ENCODE measurements at places on chromosomes 13 and 19.

- H3K27ac ChIP-seq: no peak overlapping the region
- no peaks in the 10 kb centered on the region for H3K27me3 ChIP-seq
- no peaks in the 10 kb centered on the region for H3K4me1 ChIP-seq
- H3K36me3 ChIP-seq: no peaks in the 10 kb centered on the region
- no peak for DNase-seq
- H3K4me3 ChIP-seq: no peak overlapping the region
These were observed 289.5 kb upstream of the MAB21L1 start for GRCh38 chr13:35765941-35766340.

DNA sequence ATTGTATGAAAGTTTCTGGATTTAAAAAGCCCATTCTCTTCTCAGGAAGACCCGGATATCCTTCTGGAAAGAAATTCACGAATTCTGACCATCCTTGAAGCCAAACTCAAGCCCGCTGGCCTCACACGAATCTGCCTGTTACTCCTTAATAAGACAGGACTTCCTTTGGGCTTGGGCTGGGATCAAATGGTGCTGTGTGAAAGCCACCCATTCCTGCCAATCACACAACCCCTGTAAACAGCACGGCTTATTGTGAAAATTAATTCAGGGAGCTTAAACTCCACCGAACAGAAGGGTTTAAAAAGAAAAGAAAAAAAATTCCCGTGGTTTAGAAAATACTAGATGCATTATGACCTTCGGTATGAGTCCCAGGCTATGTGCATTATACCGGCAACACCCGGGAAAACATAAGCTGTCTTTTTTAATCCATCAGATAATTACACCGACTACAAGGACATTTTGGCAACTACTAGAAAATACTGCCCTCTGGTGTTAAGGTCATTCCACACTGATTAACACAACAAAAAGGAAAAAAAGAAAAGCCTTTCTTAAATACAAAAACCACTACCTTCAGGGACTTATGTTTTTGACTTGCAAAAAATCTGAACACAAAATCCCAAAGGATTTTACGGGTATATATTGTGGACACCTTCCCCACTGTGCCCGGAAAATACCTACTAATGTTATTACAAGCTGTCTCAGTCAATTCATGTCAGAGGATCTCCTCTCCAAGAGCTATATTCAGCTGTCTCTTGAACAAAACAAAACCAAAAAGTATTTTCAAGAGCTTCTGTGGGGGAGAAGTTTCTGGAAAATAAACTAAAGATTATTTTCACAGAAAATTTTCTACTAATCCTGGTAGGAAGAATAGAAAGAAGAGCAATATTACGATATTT, 76.0 kb upstream of the LSM14A start:
- peak; percentile 46 for DNase-seq
- no peaks in the 10 kb centered on the region for H3K36me3 ChIP-seq
- no peaks in the 10 kb centered on the region for H3K4me1 ChIP-seq
- H3K27ac ChIP-seq: no peak overlapping the region

DNA sequence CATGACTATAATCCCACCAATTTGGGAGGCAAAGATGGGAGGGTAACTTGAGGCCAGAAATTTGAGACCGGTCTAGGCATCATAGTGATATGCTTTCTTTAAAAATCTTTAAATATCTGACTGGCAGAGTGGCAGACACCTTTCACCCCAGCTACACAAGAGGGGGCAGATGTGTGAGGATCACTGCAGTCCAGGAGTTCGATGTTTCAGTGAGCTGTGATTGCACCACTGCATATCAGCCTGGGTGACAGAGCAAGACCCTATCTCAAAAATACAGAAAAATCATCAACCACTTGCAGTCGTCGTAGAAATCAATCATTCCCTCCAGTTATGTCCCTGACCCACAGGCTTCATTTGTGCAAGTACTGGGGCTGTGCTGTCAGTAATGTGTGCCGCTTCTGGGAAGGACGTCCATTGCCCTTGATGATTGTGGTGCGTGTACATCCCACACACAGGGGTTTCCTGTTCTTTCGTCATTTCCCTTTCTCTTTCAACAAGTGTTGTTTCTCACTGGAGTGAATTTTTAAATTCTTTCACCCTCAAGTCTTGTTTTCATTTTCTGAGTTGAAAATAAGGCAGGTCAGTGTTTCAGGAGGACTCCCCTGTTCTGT, 1.4 kb downstream of the LGALS14 start:
- no peaks in the 10 kb centered on the region for H3K36me3 ChIP-seq
- no peak overlapping the region for H3K27ac ChIP-seq
- no peak for DNase-seq

GRCh38 chr19:13848798-13849676, 27.9 kb upstream of the NANOS3 start:
- no peaks in the 10 kb centered on the region for H3K27me3 ChIP-seq
- DNase-seq: peak; percentile 30
- H3K36me3 ChIP-seq: no peaks in the 10 kb centered on the region
- H3K4me1 ChIP-seq: peaks cover 7% of the 10 kb centered on the region
- no peak overlapping the region for H3K4me3 ChIP-seq

DNA sequence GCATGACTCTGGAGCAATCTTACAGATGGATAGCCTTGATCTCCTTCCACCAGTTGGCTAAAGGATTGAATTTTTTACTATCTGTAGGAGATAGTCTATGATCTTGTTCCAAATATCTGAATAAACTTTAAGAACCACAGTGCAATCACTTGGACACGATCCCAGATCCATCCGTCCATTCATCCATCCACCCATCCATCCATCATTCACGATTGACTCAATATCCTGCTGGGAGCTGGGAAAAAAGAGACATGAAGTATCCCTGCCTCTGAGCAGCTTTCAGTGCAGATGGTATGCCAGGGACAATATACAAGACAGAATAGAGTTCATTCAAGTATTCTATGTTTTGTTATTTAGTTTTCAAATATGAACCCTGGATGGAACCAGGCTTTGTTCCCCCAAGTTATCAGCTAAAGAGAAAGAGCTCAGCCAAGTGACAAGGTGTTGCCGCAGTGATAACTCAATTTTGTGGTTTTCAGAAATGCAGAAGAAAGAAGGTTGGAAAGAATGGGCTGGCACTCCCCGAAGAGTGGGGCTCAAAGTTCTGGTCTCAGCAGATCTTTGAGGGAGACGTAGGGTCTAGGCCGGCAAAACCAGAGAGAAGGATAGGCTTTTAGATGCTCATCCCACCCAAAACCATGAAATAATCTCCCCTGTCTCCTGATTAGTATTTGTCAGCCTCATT, 66.3 kb downstream of the IRS2 start:
- no peak overlapping the region for H3K4me3 ChIP-seq
- H3K27ac ChIP-seq: no peak overlapping the region
- no peaks in the 10 kb centered on the region for H3K36me3 ChIP-seq
- H3K4me1 ChIP-seq: no peaks in the 10 kb centered on the region
- DNase-seq: no peak
- H3K27me3 ChIP-seq: no peaks in the 10 kb centered on the region

DNA sequence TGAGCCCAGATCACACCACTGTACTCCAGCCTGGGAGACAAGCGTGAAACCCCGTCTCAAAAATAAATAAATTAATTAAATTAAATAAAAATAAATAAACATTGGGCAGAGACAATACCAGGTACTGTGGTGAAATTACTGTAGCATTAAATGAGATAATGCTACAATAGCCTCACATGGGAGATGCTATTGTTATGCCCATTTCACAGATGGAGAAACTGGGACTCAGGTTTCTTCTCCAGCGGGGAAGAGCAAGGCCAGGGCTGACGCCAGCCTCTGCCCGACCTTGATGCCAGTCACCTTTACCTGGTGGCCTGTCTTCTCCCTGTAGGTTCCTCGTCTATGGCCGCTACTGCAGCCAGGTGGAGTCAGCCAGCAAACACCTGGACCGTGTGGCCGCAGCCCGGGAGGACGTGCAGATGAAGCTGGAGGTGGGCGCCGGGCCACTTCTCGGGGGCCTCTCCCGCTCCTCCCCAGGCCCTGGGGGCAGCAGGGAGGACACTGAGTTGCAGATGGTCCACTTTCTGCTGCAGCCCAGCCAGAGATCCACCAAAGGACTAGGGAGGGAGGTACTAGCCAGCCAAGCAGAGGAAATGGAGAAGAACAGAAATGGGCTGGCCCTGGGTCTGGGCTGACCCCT, 53.9 kb downstream of the VAV1 start:
- H3K4me3 ChIP-seq: no peak overlapping the region
- no peaks in the 10 kb centered on the region for H3K4me1 ChIP-seq
- no peak overlapping the region for H3K27ac ChIP-seq
- H3K27me3 ChIP-seq: no peaks in the 10 kb centered on the region
- no peak for DNase-seq
- H3K36me3 ChIP-seq: no peaks in the 10 kb centered on the region

GRCh38 chr13:111460548-111461444, 140.4 kb downstream of the TEX29 start:
- no peaks in the 10 kb centered on the region for H3K36me3 ChIP-seq
- no peaks in the 10 kb centered on the region for H3K4me1 ChIP-seq
- peak; percentile 71 for DNase-seq
- no peak overlapping the region for H3K27ac ChIP-seq
- no peak overlapping the region for H3K4me3 ChIP-seq
- H3K27me3 ChIP-seq: no peaks in the 10 kb centered on the region

DNA sequence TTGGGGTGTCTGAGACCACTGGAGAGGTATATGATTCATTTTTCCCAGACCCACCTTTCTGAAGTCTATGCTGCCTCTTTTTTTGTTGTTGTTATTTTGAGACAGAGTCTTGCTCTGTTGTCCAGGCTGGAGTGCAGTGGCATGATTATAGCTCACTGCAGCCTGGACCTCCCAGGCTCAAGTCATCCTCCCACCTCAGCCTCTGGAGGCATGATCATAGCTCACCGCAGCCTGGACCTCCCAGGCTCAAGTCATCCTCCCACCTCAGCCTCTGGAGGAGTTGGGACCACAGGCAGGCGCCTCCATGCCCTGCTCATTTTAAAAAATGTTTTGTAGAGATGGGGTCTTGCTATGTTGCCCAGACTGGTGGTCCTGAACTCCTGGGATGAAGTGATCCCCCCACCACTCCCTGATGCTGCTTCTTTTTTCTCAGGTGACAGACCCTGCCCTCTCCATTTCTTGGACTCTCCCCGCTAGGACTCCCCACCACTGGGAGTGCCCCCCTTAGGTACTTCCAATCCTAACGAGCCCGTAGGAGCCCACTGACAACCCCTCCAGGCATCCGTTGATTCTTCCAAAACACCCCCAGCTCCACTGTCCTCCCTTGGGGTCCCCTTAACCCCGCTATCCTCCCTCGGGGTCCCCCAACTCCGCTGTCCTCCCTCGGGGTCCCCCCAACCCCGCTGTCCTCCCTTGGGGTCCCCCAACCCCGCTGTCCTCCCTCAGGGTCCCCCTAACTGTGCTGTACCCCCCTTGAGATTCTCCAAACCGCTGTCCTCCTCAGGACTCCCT, 45.4 kb downstream of the ARHGEF18 start:
- H3K4me1 ChIP-seq: peaks cover 3% of the 10 kb centered on the region
- no peaks in the 10 kb centered on the region for H3K27me3 ChIP-seq
- H3K4me3 ChIP-seq: peak overlapping the region; percentile 93
- no peak overlapping the region for H3K27ac ChIP-seq
- no peak for DNase-seq

DNA sequence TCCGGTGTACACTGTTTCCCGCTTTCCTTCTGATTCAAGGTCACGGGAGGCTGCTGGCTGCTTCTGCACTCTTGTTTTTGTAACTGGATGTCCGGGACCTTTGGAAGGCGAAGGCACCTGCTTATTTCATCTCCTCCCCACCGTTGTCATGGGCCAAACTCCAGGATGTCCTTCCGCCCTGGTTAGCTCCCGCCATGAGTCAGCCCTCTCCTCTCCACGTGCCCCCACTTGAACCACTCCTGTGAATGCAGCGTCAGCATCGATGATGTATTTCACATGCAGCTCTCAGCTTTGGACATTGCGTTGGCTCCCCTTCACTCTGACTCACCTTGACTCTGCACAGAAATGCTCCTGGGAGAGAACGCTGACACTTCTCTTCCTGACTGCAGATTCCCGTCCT, 5.5 kb upstream of the GALP start:
- DNase-seq: no peak
- no peaks in the 10 kb centered on the region for H3K27me3 ChIP-seq
- H3K27ac ChIP-seq: no peak overlapping the region
- no peaks in the 10 kb centered on the region for H3K4me1 ChIP-seq
- H3K36me3 ChIP-seq: no peaks in the 10 kb centered on the region

DNA sequence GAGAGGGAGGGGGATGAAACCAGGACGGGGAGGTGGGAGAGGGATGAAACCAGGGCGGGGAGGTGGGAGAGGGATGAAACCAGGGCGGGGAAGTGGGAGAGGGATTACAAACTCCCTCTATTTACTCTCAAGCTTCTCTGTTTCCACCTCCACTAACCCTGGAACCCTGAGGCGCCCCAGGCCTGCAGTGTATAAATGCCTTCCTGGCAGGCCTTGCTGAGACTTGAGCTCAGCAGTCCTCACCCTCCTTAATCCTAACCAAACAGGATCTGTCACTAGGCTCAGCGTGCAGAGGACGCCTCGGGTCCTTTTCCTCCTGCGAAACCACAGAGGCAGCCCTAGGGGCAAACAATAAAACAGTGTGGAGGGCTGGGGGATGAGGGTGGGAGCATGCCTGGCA, 32.1 kb upstream of the OR1M1 start:
- 0 out of 3 replicates have a peak overlapping the region, but pooled peaks have one; percentile 34 for H3K4me3 ChIP-seq
- no peaks in the 10 kb centered on the region for H3K27me3 ChIP-seq
- H3K36me3 ChIP-seq: peaks cover 5% of the 10 kb centered on the region
- DNase-seq: peak; percentile 56

DNA sequence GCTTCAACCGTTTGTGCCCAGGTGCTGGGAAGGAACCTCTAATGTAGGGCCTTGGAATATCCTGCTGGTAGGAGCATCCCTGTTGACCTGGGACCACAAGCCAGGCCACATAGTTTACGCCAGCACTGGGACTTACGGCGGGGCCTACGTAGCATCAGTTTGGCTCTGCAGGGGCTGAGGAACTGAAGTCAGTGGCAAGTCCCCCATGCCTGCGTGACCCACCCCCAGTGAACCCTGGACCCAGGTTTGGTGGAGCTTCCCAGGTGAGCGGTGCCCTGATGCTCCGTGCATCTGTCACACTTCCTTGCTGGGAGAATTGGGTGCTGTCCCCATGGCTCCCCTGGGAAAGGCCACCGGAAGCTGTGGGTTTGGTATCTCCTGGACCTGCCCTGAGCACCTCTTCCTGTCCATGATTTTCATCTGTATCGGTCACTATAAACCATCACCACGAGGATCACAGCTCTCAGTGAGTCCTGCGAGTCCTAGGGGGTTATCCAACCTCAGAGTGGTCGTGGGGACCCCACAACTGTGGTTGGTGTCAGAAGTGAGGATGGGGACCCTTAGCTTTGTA, 9.9 kb downstream of the SIGLEC11 start:
- DNase-seq: no peak
- H3K27me3 ChIP-seq: no peaks in the 10 kb centered on the region
- H3K27ac ChIP-seq: no peak overlapping the region
- 0 out of 2 replicates have a peak, but pooled peaks cover 3% of the 10 kb centered on the region for H3K4me1 ChIP-seq
- no peaks in the 10 kb centered on the region for H3K36me3 ChIP-seq

DNA sequence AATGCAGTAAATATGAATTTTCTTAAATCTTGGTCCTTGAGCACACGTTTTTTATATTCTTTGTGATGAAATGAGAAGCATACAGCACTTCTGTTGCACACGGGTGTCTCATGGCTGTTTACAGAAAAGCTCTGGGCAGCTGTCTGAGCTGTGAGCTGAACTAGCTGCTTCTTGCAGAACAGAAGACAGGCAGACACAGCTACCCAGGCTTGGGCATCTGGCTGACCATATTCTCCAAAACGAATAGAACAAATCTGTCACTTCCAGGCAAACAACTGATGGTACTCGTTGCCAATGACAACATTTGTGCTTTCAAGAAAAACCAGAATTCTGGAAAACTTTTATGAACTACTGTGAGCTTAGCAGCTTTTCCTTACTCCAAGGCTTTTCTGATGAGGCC, 16.2 kb downstream of the PCID2 start:
- no peak for DNase-seq
- H3K4me1 ChIP-seq: no peaks in the 10 kb centered on the region
- no peaks in the 10 kb centered on the region for H3K27me3 ChIP-seq
- H3K27ac ChIP-seq: no peak overlapping the region
- H3K36me3 ChIP-seq: peaks cover 86% of the 10 kb centered on the region
- H3K4me3 ChIP-seq: no peak overlapping the region

Measured in H9 (cell line).